ENCODE measurements at places on chromosomes 4 and X.

DNA sequence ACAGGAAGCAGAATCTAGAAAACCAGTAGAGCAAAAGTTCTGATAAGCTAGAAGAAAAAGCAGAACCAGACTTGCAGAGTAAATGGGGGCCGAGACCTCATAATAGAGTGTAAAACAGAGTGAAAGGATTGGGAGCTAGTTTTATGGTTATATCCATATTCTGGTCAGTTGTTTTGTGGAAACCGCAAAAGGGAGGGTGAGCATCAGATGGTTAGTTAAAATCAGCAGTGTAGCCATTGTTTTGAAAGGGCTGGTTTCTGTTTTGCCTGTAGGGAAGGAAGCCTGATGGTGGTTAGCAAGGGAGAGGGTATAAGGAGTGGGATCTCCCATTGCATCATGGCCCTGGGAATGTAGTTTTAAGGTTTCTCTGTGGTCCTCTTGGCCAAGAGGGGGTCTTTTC is 17.2 kb upstream of the CCNI start:
- DNase-seq, result no peak

GRCh38 chr4:182968917-182969650 is 51.9 kb upstream of the DCTD start:
- DNase-seq, result no peak

DNA sequence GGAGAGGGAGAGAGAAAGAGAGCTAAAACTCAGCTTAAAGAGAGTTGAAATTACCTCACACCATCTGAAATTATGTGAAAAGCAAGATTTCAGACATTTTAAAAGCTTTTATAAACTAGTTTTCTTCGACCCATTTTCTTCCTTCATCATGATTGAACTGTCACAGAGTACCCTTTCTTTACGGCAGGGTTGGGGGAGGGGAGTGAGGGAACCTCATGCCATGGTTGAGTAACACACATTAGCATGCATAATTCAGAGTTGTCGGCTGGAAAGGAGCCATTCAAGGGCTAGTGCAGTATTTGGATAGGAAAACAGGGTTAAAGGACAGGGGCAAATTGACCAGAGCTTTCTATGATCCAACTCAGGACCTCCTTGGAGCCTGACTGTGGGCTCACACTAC is 46.2 kb downstream of the PCDH19 start:
- no peak for DNase-seq

DNA sequence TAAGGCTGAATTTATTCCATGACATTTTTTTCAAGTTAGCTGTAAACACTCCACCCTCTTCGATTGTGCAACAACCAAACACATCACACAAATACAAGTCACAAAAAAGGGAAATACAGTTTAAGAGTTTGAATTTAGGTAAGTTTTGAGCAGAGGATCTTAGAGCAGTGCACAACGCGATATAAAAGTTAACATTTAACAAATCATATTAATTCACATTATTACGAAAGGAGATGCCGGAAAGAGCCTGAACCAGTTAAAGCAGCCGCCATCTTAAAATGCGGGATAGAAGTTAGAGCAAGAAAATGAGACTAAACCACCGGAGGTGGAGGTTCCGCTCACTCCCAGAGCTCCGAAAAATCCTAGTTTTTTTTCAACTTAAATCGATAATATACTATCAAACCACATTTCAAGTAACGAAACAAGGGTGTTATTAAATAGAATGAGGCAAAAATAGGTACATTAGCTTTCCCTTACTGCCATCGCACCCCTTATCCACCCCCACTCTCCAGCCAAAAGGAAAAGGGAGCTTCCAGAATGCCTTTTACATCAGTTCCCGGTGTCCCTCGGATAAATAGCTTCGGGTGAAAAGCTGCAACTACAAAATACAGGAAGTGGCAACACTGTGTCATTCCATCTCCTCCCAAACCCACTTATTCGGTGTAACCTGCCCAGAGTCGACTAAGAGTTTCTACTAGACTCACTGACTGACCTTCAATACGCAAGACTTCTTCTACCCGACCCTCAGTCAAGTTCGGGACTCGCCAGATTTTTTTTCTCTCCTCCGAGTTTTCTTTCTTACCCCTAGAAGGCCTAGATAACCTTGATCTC is 1.9 kb downstream of the UBE2D3 start:
- peak; percentile 43 for DNase-seq

GRCh38 chr4:106967892-106968291 is 68.2 kb downstream of the DKK2 start:
- DNase-seq, result no peak

DNA sequence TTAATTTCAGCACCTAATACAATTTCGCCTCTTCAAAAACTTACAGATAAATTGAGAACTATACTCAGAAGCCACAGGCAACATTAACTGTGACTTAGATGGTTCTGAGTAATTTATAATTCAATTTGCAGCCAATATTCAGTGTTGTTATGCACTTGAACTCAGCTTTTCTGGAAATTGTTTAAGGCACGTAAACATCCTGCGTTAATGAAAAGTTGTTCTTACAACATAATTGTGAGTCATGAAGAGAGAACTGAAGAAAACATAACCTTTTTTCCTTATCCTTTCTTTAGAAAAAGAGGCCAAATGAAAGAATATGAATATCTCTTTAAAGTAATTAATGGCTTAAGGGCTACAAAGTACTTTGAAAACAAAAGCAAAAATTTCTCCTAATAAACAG is 16.6 kb upstream of the H2AZ1 start:
- DNase-seq, result no peak

DNA sequence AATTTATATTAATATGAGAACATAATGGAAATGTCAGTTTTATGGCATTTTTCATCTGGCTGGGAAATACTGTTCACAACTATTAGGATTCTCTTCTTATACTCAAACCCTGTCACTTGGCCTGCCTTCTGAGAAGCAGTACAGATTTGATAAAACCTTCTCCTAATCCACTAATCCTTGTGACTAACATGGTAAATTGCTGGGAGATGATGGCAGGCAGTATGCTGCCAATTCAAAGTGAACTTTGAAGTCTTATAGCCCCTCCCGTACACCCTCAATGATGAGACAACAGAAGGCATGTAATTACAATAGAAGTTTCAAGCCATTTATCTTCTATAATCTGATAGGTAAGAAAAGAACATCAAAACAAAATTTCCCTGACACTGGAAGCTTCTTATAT is 36.9 kb downstream of the PAQR3 start:
- DNase-seq, result no peak

DNA sequence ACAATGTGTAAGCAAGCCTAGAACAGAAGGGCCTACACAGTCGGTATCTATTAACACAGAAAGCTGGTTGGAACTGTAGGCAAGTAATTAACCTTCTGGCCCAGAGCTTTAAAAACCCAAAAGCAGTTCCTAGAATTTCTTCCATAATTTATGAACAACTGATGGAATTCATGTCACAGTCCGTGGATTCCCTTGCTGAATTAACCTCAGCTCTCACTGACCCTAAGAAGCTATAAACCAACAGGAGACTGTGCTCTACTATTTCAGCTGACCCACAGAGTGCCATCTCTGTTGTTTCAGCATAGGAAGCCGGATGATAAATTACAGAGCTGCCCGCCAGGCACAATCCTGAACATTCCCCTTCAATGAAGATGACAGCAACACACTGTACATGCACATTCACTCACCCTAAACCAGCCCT is 157.3 kb downstream of the PRDM5 start:
- DNase-seq, result no peak

- DNase-seq, result no peak
Observed at GRCh38 chr4:22672519-22672918, 20.2 kb upstream of the GBA3 start.

GRCh38 chr4:3674479-3674851 is 91.7 kb upstream of the ADRA2C start:
- DNase-seq, result no peak

DNA sequence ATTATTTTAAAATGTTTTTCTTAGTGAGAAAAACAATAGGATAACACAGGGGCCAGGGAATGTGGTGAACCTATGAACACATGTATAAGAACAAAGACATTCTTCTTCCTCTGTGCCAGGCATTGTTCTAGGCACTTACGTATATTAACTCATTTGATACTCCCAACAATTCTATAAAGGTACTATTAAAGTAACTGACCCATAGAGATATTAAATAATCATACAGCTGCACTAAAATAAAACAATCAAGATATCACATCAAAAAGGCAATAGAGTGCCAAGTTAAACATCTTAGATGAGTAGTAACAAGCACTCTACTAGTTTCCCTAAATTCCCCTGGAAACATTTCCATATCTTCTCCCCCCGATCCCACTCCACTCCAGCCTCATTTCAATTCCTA is 33.4 kb downstream of the SLC39A8 start:
- DNase-seq, result no peak

DNA sequence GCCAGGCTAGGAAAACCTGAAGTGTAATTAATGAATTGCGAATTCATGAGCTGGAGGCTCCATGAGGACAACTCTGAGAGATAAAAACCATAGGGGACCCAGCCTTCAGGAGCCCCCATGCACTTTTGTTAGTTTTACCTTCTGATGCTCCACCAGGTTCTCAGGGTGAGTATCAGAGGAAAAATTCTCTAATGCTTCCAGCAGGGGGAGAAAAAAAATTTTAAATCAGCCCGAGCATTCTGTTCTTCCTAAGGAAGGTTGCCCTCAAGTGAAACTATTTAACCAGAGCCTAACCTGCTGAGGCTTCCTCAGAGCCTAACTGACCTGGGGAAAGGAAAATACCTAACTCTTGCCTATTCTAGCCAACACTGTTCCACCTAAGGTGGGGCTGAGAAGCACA is 552.6 kb downstream of the PPARGC1A start:
- no peak for DNase-seq

DNA sequence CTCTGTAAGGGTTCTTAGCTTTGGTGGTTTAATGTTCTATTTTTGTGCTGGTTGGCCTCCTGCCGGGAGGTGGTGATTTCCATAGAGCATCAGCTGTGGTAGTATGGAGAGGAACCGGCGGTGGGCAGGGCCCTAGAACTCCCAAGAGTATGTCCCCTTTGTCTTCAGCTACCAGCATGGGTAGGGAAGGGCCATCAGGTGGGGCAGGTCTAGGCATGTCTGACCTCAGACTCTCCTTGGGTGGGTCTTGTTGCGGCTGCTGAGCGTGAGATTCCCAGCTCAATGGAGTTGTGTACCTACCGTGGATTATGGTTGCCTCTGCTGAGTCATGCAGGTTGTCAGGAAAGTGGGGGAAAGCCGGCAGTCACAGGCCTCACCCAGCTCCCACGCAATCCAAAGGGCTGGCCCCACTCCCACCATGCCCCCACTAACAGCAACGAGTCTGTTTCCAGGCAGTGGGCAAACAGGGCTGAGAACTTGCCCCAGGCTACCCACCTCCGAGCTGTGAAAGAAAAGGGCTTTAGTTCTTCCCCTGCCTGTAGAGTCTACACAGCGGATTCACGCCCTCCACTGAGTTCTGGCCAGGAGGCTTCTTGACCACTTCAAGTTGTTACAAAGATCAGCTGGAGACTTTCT is 235.9 kb downstream of the RPA4 start:
- DNase-seq, result no peak

DNA sequence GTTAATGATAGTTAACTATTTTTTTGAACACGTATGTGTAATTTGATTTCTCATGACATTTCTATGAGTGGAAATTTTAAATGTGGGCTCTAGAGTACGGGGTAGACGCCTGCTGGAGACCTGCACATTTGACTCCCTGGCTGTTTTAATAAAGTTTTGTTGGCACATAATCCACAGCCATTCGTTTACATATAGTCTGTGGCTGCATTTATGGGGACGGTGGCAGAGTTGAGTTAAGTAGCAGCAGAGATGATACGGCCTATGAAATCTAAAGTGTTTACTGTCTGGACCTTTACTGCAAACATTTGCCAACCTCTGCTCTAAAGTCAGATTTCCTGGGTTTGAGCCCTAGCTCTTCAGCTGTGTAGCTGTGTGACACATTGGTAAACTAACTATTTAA is 118.8 kb downstream of the CHRNA9 start:
- DNase-seq, result no peak

GRCh38 chr4:81565142-81565870 is 93.6 kb upstream of the RASGEF1B start:
- DNase-seq, result no peak

GRCh38 chrX:107971636-107972035 is 10.5 kb downstream of the TEX13B start:
- DNase-seq, result no peak

Measured in central memory CD4-positive, alpha-beta T cell (primary cell).